ENCODE measurements at places on chromosomes 3 and 15.

- DNase-seq, result no peak
These were observed 64.3 kb downstream of the RLBP1 start for GRCh38 chr15:89157061-89157460.

- DNase-seq, result no peak
These were observed 69.9 kb downstream of the TMCO5A start for GRCh38 chr15:38004218-38004861.

- DNase-seq, result no peak
These were observed 4.7 kb downstream of the EIF1B start for GRCh38 chr3:40313975-40314860.

- no peak for DNase-seq
These were observed 81.0 kb downstream of the CDC25A start for GRCh38 chr3:48107227-48107626.

GRCh38 chr3:33798113-33798417, 365 bp upstream of the PDCD6IP start:
- no peak for DNase-seq

DNA sequence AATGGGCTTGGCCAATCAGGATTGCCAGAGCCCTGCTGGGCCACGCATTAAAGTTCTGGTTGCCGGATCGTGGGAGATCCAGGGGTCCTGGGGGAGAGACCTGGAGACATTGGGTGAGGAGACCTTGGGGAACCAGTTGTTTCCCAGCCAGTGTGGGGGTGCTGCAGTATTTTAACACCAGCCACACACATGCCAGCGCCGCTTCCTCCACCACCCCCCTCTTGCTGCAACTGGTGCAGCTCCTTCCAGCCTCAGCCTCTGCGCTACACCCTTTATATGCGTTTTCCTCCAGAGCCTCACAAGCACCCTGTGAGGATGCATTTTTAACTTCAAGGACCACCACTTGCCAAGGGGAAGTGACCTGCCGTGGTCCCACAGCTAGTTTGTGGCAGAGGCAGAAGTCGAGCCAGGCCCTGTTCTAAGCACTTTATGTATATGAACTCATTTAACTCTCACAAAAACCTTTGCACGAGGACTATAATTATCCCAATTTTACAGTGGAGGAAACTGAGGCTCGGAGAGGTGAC, 29.4 kb upstream of the GRIP2 start:
- DNase-seq, result no peak

All from activated CD4-positive, CD25-positive, alpha-beta regulatory T cell treated with anti-CD3 and anti-CD28 coated beads, Interleukin-2, amount 50 U/mL, for 72 hours (primary cell).